HuH-7 (cell line): ENCODE measurements at places on chromosomes 3 and 15.

- DNase-seq: no peak
Observed at GRCh38 chr3:44960387-44961026, 15.5 kb downstream of the ZDHHC3 start.

DNA sequence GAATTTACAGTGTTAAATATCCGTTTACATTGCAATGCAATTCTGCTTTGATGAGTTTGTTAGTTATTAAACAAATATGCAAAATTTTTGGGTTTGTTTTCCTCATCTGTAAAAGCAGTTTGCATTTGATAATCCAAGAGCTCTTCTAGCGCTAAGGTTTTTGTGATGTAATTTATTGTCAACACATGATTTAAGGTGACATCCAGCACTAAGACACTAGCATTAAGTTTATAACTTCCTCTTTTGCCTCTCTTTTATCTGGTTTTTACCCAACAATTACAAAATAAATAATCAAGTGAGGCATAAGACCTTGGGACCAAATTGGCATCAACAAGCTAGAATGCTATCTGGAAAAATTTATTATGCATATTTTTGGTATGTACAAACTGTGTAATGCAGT, 969 bp upstream of the DNAJC19 start:
- no peak for DNase-seq

DNA sequence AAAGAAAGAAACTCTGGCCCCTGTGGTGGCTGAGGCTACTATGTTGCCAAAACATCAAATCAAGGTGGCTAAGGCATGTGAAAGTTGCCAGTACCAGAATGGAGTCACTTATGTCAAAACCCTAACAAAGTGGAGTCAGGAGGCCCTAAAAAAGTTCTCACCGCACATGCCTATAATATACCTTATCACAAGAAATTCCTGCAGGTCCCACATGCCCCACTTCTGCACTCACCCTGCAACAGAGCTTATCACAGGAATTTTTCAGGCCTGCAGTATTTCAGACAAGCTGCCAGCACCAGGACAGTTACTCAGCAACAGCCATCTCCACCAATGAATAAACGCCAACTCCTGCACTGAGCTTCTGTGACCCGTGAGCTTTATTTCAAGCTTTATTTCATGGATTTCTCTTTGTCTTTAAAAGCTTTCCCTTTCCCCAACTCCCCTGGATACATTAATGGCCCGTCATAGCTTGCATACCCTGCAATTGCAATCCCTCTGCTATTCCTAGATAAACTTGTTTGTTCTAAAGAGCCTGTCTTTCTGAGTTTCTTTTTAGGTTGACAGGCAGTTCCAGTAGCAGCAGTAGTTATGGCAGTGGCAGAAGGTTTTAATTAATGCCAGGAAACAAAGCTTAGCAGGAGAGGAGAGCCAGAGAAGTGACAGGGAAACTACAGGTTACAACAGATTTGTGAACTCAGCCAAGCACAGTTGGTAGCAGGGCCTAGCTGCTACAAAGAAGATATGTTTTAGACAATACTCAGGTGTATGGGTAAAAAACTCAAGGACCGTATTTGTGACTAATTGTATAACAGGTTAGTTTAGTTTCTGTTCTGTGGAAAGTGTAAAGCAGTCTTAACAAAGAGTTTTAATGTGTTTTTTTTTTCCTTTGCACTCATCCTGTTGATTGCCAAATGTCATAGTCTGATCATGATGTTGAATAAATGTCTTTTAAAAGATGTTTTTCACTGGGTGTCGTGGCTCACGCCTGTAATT, 15.9 kb upstream of the TMEM42 start:
- no peak for DNase-seq

DNA sequence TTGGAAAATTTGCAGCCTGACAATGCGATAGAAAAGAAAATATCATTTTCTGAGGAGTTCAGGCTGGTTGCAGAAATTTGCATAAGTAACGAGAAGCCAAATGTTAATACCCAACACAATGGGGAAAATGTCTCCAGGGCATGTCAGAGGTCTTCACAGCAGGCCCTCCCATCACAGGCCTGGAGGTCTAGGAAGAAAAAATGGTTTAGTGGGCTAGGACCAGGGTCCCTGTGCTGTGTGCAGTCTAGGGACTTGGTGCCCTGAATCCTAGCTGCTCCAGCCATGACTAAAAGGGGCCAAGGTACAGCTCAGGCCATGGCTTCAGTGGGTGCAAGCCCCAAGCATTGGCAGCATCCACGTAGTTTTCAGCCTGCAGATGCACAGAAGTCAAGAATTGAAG, 14.5 kb upstream of the AP4E1 start:
- no peak for DNase-seq

DNA sequence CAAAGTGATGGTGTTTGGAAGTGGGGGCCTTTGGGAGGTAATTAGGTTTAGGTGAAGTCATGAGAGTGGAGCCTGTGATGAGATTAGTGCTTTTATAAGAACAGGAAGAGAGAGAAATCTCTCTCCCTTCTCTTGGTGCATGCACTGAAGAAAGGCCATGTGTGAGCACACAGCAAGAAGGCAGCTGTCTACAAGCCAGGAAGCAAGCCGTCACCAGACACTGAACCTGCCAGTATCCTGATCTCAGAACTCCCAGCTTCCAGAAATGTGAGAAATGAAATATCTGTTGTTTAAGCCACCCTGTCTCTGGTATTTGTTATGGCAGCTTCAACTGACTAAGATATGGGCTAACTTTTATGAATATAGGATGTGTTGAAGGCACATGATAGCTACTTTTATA, 72.6 kb downstream of the REC114 start:
- no peak for DNase-seq

GRCh38 chr3:47705391-47705790, 76.3 kb downstream of the SMARCC1 start:
- DNase-seq: no peak

GRCh38 chr3:172359231-172359630, 89.0 kb downstream of the GHSR start:
- DNase-seq: no peak

- no peak for DNase-seq
Observed at GRCh38 chr15:79535536-79535935, 103.4 kb downstream of the MINAR1 start.

GRCh38 chr3:138608322-138609135, at the start of gene FAIM:
Gene FAIM, plus strand, starts transcription at chr3:138608771. Its CDS starts 10,956 bp downstream, at chr3:138619727.
- peak; percentile 67 for DNase-seq

DNA sequence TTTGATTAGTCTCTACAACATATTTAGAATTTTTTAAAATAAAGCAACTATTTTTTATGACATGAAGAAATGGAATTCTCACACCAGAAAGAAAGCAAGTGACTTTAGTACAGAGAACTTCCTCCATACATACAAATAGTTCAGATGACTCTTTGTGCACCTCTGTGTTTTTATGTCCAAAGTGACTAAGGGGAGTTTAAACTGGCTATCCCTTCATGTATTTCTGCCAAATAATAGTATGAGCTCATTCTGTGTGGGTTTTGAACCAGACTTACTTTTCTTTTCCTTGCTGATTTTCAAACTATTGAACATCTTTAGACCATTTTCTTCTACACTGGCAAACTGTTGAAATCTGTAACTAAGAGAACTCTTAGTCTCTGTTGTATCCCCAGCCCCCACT, 196.3 kb downstream of the EPHA3 start:
- DNase-seq: no peak

DNA sequence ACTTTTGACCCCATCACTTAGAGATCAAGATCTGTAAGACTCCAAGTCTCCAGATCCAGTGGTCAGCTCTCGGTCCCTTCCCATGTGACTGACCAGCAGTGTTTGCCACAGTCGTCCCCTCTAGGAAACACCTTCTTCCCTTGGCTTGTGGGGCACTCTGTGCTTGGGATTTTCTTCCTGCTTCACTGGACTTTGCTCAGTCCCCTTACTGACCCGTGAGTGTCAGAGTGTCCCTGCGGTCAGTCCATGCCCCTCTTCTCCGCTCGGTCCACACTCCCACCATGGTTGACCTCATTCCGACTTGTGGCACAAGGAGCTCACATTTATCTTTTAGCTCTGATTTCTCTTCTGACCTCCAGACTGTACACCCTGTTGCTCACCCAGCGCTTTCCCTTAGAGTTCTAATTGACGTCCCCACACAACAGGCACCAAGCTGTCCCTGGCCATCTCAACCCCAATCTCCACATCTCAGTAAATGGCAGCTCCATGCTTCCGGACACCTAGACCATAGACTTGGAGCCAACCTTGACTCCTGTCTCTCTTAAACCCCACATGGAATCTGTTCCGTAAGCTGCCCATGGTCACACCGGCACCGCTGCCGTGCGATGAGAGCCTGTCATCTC, 67.9 kb downstream of the APBA2 start:
- no peak for DNase-seq

GRCh38 chr3:149992416-149993058, 21.8 kb upstream of the PFN2 start:
- no peak for DNase-seq

DNA sequence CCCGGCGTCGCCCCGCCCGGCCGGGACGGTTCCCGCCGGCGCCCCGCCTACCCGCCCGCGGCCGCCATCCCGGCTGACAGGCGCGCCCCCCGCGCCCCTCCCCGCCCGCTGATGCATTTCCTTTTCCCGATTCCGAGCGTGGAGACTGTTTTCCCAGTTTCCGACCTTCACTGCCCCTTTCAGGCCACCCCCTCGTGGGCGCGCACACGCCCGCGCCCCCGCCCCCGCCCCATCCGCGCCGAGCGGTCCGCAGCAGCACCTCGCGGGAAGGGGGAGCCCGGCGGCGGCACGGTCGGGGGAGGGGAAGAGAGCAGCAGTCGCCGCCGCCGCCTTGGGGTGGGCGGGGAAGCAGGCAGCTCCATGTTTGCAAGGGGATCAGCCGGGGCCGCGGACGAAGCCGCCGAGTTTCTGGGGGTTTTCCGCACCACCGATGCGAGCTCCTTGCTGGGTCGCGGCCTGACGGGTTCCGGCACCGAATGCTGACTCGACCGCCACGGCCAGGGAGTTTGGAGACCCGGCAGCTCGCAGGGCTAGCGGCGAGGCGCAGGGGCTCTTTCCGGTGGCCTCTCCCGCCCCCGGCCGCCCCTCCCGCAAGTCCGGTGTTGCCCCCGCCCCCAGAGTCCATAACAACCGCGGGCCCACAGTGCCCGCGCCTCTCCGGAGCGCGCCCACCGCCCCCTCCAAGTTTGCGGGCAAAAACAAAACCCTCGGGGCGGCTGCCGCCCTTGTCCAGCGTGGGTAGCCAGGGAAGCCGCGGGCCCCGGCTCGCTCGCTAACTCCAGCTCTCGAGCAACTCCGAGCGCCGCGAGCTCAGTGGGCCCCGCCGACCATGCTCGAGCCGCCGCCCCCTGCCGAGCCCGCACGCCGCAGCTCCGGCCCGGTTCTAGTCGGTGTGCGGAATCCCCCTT, 3.2 kb upstream of the SIN3A start:
- no peak for DNase-seq

DNA sequence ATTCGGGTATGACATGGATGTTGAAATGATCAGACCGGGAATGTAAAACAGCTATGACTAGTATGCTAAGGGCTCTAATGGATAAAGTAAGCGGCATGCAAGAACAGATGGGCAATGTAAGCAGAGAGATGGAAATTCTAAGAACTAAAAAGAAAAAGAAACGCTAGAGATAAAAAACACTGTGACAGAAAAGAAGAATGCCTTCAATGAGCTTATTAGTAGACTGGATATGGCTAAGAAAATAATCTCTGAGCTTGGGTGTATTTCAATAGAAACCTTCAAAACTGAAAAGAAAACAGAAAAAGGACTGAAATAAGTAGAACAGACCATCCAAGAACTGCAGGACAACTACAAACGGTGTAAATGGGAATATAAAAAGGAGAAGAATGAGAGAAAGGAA, 101.2 kb downstream of the HES1 start:
- no peak for DNase-seq

- peak; percentile 71 for DNase-seq
Observed at GRCh38 chr3:169668072-169668956, 4.8 kb upstream of the MECOM start.

DNA sequence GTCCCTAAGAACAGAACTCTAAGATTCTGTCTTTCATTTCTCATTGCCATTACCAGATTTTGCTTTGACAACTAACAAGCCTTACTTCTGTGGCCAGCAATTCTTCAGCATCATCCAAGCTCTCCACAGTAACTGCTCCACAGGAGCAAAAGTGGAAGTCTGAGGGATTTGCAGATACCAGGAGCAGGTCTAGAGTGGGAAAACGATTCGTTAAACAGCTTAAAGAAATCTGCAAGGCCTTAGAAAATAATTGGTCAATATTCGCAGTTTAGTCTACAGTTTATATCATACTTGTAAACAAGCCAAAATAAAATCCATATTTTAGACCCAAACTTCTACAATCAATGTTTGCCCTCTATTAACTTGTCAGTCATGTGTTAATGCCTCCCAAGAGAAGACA, 24.1 kb downstream of the MYH15 start:
- DNase-seq: no peak

DNA sequence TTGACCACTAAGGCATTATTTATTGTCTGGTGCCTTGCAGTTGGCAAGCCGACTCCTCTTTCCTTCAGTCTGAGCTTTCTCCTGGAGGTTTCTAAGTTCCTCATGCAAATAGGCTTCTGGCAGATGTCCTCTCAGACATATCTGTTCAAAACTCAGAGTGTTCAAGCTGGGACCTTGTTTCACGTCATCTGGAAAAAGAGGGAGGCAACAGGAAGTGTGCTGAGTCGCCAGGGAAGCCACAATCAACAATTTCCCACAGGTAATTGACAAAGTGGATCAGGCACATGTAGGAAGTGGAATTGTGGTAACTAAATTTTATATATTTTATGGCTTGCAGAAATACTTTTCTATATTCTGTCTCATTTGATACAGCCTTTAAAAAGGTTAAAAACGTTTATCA, 14.6 kb downstream of the SCG5 start:
- DNase-seq: no peak

DNA sequence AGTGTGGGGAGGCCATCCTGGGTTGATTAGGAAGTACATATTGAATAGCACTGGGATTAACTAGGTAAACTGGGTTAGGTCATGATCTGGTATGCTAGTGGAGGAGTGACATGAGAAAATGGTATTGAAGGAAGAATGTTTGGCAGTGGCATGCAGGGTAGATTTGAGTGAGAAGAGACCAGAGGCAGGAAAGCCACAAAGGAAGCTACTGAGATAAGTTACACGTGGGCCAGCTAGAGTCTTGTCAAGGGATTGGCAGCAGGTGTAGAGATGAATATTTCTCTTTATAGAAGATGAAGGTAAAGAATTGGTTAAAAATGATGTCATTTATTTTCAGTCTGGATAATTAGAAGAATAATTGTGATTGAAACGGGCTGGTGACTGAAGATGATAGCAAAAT, 91.0 kb upstream of the TPRG1 start:
- no peak for DNase-seq

- no peak for DNase-seq
Observed at GRCh38 chr15:50819344-50819743, 53.8 kb upstream of the SPPL2A start.

- no peak for DNase-seq
Observed at GRCh38 chr3:50322115-50322385, 495 bp downstream of the HYAL2 start.

DNA sequence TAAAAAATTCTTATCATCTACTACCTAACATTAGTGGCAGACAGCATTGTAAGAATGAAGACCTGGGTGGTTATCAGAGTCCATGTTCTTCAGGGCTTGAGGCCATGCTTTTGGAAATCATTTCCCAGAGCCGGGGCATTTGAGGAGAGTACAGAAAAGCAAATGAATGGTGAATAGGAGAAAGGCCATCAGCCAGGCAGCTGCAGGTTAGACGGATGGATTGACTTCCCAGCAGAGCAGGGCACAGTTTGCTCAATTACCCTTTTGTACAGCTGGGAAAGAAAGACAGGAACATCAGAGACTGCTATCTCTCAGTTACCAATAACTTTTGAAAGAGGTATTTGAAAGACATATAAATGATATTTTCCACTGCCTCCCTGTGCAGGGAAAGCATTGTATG, 135.6 kb downstream of the ALCAM start:
- no peak for DNase-seq
